ENCODE measurements at places on chromosomes 5 and 9.

GRCh38 chr9:92723299-92723625 lies 41.4 kb downstream of the BICD2 start:
- no peak for DNase-seq

DNA sequence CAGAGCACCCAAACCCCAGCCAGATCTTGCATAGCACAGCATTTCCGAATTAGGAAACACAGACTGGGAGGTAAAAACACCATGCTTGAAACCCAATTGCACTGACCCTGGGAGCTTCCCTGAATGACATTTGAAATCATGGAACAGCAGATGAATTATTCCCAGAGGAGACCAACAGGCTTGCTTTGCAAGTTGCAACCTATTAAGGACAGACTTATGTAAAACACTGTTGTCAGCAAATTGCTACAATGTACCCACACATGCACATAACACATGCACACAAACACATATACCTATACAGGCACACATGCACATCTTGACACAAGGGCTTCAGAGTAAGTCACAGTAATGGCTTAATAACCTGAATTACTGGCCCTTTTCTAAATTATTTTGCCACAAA lies 984.8 kb downstream of the DNAH5 start:
- DNase-seq, result no peak

DNA sequence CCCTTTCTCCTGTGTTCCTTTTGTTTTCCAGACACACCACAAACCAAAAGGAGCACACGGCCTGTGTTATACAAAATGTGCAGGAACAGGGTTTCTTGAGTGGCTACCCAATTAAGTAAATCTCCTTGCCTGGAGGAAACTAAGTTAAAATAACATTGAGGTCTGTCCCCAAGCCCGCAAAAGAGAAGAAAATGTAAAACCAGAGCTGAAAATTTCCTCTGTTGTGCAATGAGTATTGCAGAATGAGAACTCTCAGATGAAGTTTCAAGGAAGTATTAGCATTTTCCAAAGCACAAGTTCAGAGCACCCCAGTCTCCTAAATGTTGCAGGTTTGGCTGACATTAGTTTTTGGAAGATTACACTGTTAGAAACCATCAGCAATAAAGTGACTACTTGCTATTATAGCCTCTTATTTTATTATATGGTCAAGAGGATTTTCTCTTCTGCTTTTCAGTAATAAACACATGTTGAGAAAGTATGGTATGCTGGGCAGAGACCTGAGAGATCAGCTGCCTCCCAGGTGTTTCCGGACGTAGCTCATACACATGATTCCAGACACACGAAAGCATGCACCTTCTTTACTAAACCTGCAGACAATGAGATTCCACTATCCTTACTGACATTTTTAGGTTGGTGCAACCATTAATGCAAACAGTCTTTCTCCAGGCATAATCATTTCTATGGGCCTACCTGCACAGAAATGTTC lies 161.3 kb downstream of the SNCAIP start:
- DNase-seq, result no peak

- no peak for DNase-seq
Observed at GRCh38 chr5:156522651-156523529, 195.9 kb downstream of the SGCD start.

DNA sequence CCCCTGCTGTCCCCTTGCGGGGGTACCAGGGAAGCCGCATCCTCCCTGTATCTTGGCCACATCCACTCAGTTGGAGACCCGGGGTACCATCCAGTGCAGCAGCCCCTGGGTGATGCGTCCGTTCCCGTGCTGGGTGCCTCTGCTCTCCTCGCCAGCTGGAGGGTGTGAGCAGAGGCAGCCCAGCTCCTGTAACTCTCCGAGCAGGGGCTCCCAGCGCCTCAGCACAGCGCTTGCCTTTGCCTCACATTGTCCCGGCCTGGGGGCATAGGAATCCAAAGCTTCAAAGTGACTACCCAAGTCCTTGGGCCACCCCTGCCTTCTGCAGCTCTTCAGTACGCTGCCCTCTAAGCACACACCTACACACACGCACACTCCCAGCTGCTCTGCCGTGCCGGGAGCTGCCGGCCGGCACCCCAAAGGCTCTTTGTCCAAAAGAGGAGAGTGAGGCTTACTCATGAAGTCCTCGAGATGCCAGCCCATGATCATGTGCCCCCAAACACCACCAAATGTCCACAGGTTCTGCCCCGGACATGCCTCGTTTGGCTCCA lies 733 bp downstream of the ANGPTL2 start:
- DNase-seq, result no peak

GRCh38 chr5:77143998-77144836 lies 57.1 kb upstream of the ZBED3 start:
- DNase-seq, result peak; percentile 38

DNA sequence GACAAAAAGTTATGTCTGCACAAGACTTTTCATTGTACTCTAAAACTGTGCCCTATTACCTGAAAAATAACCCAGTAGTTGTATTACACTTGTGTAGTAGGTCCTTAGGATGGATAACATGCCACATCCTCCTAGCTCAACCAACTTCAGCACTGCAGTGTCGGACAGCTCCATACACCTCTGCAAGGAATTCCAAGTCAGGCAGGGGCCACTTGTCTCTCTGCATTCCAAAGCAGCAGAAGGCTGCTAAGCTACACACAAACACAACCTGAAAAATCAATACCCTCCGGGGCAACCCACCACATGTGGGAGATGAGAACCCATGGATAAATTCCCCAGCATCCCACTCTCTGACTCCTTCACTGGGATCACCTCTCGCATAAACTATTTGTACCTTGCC lies 50.2 kb downstream of the MED10 start:
- no peak for DNase-seq

DNA sequence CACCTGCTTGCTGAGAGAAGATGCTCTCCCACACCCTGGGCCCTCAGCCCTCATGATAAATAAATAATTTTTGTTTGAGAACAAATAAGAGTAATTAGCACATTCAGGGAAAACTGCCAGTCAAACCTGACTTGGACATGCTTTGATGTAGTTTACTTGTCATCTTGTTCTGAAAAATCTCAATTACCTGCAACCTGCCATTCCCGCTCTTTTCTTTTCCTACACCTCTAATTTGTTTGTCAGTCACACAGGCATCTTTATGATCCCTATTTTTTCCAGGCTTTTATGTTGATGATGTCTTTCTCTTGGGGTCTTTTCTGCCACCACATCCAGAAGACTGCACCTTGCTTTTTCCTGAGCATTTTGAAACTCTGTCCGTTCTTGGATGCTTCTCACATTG lies 28.6 kb upstream of the TGFBI start:
- no peak for DNase-seq

- no peak for DNase-seq
Observed at GRCh38 chr9:113954591-113954990, 78.5 kb downstream of the ZNF618 start.

GRCh38 chr5:128905568-128906110 lies 59.6 kb upstream of the SLC27A6 start:
- DNase-seq, result no peak

DNA sequence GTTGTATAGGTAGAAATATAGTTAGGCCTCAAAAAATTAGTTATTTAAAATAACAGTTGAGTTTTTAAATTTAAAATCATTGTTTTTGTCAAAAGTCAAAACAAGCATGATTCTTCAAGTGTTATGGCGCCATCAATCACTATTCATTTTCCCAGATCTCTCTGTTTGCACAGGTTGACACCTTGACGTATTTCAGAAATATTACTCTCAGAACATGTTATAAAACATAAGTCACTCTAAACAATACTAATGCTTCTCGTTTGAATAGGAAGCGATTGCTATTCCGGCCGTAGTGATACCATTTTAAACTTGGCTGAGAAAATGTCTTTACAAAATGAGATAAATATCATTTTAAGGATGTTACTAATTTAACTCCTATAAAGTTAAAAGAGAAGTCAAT lies 126.1 kb upstream of the VCAN start:
- no peak for DNase-seq

GRCh38 chr9:18126831-18127498 lies 347.0 kb upstream of the ADAMTSL1 start:
- DNase-seq, result no peak

GRCh38 chr5:132656774-132657355 lies 1.1 kb upstream of the IL13 start:
- DNase-seq, result no peak

DNA sequence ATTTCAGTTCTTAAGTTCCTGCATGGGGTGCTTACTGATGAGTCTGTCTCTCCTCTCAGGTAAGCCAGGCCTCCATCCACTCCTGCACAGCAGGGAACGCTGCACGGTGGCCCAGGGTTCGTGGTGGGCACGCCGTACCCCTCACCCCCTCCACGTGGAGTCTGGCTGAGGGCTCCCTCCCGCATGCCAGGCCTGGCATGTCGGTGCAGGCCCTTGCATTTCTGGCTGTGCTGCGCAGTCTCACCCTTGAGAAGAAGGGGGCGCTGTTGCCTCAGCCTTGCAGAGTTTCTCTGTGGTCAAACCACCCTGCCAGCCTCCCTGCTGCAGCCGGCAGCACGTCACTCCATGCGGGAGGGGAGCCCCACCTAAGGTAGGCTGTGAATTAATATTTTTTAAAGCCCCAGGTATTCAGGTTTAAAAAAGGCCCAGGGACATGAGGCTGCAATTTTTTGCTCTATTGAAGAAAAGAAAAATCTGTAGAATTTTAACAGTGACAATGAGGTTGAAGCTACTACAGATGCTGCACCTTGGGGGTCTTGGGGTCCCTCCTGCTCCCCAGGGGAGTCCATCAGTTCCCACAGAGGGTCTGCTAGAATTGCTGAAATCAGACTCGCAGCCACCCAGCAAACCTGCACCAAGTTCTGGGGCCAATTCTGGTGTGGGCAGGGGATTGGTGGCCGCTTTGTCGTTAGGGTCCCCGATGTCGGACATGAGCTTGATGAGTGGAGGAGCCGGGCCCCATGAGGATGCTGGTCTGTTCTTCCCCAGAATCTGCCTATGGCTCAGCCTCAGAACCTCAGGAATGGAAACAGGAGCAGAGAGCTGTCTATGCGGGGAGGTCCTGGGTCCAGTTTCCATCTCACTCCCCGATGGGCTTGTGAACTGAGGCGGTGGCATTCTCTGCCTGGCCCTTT lies 52.6 kb downstream of the TENT4A start:
- DNase-seq, result peak; percentile 69

DNA sequence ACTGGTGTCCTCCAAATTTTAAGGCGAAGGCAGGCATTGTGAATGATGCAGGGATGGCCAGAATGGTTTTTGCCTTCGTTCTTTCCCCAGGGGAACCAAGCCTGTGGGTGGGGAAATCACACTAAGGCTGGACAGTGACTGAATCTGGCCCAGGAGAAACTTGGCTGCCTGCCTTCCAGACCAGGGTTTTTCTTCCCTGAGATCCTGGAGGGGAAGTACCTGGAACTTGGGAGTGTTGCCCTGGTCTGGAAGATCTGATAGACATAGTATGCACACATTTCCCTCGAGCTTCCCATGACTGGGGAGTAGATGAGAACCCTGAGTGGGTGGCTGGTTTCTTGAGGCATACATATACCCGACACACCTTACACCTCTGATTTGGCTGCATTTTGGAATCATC lies 664 bp upstream of the IL11RA start:
- no peak for DNase-seq

- no peak for DNase-seq
Observed at GRCh38 chr9:8762479-8763085, 963.0 kb upstream of the DMAC1 start.

DNA sequence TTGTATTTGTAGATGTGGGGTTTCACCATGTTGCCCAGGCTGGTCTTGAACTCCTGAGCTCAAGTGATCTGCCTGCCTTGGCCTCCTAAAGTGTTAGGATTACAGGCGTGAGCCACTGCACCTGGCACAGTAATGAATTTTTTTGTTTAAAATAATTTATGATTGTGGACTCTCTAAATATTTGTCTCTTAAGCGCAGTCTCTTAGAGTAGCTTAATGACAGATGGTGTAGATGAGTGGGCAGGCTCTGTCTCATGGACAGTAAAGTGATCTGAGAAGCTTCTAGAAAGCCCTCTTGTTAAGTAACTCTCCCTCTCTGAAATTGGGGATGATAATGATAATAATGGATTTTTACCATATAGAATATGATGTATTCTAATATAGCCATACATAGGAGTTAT lies 47.5 kb upstream of the KIAA1958 start:
- DNase-seq, result no peak

GRCh38 chr9:134733480-134734232 lies 92.1 kb downstream of the COL5A1 start:
- no peak for DNase-seq

- DNase-seq, result peak; percentile 85
Observed at GRCh38 chr5:177472460-177473442, 683 bp downstream of the DBN1 start.

DNA sequence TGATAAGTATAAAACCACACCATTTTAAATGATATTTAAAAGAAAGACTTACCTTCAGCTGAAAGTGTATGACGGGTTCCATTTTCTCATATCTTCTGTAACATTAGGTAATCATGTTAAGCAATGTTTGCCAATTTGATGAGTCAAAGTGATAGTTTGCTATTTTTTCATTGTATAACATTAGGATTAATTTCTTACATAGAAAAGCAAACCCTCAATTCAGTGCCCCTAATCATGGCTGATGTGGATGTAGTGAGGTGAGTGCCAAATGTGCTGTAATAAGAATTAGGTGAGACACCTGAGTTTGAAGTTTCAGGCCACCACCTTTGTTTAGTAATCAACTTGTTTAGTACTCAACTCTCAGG lies 68.0 kb downstream of the UNC13B start:
- no peak for DNase-seq

GRCh38 chr9:98807070-98807813 lies at the start of gene GALNT12:
GALNT12 (plus strand) TSS chr9:98807670; CDS start chr9:98807699, 29 bp downstream.
- peak; percentile 40 for DNase-seq

- DNase-seq, result no peak
Observed at GRCh38 chr9:85168412-85168811, 498.9 kb downstream of the NTRK2 start.

- no peak for DNase-seq
Observed at GRCh38 chr5:35990520-35990919, 670 bp downstream of the UGT3A1 start.

- DNase-seq, result no peak
Observed at GRCh38 chr9:130541533-130541932, 37.8 kb upstream of the FUBP3 start.

DNA sequence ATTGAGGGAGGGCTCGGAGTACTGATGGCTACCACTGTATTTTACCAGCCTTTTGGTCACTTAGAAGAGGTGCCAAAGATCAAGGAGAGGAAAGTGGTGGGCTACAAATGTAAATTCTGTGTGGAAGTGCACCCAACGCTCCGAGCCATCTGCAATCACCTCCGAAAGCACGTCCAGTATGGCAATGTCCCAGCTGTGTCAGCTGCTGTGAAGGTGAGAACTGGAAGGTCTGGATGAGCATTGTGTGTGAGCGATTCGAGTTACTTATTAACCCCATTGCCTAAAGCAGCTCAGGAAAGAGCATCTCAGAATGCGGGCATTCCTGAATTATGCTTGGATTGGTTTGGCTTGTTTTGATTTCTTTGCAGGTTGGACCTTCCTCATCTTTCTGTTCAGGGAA lies 67.5 kb downstream of the ZNF462 start:
- DNase-seq, result no peak
